ENCODE measurements at places on chromosomes 5 and 9.

GRCh38 chr5:103262422-103262871 lies 3.9 kb downstream of the MACIR start:
- DNase-seq = peak; percentile 42

GRCh38 chr5:57642066-57642465 lies 159.5 kb upstream of the ACTBL2 start:
- no peak for DNase-seq

DNA sequence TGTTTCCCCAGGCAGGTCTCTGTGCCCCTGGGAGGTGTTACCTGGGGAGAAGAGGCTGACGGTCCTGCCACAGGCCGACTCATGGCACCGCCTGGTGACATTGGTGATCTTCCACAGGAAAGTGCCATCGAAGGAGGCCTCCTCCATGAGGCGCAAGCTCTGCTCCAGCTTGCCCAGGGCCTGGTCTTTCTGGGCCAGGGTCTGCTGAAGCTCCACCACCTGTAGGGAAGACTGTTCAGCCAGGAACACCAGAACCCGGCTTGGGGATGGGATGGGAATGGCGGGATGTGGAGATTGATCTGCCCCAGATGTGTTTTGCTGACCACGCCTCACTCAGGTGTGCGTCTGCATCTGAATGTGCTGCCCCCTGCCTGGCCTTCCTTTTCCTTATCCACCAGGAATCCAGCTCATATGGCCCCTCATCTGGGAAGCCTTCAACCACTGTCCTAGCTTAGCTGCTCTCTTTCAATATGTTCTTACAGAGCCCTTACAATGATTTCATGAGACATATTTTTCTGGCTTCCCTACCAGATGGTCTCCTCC lies 15.2 kb downstream of the TRAF1 start:
- no peak for DNase-seq

GRCh38 chr5:14420101-14420811 lies 161.3 kb upstream of the OTULINL start:
- peak; percentile 37 for DNase-seq

DNA sequence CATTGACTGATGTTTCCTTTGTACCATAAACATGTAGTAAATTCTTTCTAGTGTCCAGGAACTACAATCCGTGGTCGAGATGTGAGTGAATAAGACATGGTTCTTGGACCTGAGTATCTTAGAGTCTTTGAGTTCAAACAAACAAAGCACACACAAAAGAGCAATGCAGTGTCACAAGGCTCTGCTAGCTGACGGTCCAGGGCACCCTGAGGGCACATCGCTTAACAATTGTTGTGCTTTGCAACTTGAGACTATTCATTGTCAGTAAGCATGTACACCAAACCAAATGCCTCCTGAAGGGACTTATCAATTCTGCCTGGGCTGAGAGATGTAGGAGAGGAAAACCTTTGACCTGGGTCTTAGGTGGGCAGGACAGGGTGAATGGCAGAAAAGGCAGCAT lies 84.8 kb downstream of the CAMK4 start:
- DNase-seq = peak; percentile 3

DNA sequence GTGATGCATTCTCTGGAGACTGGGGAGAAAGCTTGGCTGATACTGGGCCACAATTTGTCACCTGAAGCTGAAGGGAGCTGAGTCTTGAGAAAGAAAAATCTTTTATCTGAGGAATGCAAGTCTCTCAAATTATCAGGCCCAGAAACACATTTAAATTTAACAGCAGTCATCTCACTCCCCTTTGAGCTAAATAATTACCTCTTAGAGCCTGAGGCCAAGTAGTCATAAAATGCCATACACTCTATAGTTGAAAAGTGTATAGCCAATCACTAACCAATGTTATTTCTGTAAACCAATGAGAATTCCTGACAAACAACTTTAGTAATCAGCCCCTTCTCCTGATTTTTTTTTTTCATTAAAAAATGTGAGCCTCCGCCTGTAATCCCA lies 32.7 kb upstream of the DAPK1 start:
- no peak for DNase-seq

GRCh38 chr5:116557669-116558271 lies 16.9 kb downstream of the SEMA6A start:
- peak; percentile 40 for DNase-seq

- DNase-seq = no peak
Observed at GRCh38 chr5:132224716-132225115, 2.9 kb downstream of the P4HA2 start.

DNA sequence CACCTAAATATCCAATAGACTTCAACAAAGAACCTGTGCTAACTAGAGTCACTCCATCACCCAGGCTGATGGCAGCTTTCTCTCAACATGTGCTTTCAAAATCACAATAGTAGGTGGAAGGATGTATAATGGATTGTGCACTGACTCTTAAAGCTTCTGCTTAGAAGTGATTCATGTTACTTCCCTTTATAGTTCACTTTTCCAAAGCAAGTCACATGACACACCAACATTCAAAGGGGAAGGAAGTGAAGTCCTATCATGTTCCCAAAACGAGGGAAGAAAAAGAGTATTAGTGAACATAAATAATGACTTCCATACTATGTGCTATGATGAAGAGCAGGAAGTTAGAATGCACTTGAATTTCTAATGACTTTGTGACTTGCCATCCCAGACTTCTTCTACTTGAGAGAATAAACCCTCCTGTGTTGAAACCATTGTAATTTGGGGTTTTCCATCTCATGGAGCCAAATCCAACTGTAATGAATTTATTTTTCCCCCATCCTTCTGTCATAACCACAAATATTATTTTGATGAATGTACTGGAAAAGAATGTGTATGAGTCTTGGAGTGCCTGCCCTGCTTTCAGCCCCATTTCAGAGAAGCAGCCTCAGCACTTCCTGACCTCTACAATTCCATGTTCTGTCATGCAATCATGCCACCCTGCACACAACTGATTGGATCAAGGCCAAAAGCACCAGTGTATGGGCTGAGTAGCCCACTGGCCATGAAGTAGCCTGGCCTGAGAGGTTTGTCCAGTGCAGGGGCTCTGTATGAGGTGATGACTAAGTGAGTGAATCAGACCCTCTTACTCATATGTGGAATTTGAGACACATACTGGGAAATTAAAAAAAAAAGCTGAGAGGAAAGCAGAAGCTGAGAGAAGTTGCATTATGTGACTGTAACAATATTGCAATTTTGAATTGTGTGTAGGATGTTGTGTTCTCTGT lies 525.9 kb upstream of the CLINT1 start:
- peak; percentile 87 for DNase-seq

DNA sequence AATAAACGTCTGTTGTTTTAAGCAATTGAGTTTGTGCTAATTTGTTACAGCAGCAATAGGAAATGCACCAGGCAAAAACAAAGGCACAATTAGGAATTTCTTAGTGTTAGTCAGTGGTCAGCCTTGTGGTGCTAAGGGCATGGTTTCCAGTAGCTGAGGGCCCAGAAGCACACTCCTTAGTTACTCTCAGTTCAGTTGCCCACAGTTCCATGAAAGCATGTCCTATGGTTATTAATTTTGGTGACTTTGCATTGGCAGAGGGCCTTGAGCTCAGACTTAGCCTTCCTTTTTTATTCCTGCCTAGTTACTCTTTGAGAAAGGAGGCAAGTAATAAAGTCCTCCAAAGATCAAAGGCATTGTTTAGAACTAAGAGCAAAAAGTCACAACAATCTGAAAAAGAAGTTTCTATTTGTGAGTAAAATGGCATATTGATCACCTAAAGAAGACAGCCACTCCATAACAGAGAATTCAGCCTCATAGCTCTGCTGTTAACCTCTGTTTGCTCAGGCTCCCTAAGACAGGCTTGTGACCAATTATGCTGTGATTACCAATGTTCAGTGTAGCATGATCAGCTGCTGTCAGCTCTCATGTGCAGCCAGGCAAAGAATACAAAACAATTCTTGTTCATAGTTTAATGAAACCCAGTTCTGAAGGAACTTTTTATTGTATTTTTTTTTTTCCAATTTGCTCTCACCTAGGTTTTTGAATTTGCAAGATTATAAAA lies 57.0 kb upstream of the MROH2B start:
- peak; percentile 7 for DNase-seq

GRCh38 chr9:16371306-16371705 lies 499.2 kb downstream of the BNC2 start:
- peak; percentile 16 for DNase-seq

- DNase-seq = no peak
Observed at GRCh38 chr9:81146241-81146640, 543.1 kb downstream of the TLE1 start.

- DNase-seq = peak; percentile 78
Observed at GRCh38 chr5:15425766-15426165, 74.2 kb upstream of the FBXL7 start.

GRCh38 chr5:111069839-111070238 lies 1.7 kb upstream of the TSLP start:
- DNase-seq = peak; percentile 61

DNA sequence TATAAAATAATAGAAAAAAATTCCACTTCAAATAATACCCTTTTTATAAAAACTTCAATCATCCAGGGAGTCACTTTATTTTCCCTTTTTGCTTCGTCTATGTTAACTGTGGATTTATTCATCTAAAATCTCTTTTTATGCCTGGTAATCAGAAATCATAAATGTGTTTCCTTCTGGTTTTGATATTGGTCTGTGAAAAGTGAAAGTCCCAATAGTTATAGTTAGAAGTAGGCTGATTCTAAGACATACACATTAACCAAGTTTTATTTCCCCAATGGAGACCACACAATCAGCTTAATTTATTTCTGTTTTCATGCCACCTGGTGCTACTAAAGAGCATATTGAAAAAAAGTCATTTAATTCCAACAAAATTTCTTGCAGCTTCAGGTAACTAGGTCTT lies 45.7 kb downstream of the ZNF474 start:
- DNase-seq = no peak

GRCh38 chr5:158511454-158511853 lies 588.3 kb downstream of the EBF1 start:
- no peak for DNase-seq

DNA sequence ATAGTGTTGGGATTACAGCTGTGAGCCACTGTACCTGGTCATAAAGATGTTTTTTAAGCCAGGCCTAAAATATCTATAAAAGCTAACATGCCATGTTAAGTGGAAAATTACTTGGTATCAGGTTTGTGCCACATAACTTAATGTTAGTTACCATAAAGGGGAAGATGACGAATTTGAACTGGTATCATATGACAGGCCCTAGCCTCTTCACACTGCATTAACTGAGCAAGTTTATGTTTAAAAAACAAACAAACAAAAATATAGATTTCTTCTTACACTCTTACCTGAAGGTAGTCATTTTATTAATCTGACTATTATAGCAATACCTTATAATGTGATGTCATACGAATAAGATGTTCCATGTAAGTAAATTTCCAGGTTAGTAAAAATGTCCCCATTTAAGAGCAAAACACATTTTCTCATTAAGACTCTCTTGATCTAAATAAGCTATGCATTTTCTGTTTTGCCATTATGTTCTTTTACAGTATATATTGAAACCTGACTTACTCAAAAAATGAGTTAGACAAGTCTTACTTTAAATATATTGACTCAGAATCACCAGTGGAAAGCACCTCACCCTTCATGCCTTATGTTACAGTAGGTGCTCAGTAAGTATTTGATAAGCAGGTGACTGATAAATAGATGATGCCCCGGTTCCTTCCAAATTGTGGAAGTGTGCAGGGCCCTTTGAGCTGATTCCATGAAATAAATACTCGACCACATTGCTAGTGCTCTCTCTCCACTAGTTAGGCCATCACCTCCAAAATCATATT lies 125.4 kb downstream of the CDC42SE2 start:
- no peak for DNase-seq

DNA sequence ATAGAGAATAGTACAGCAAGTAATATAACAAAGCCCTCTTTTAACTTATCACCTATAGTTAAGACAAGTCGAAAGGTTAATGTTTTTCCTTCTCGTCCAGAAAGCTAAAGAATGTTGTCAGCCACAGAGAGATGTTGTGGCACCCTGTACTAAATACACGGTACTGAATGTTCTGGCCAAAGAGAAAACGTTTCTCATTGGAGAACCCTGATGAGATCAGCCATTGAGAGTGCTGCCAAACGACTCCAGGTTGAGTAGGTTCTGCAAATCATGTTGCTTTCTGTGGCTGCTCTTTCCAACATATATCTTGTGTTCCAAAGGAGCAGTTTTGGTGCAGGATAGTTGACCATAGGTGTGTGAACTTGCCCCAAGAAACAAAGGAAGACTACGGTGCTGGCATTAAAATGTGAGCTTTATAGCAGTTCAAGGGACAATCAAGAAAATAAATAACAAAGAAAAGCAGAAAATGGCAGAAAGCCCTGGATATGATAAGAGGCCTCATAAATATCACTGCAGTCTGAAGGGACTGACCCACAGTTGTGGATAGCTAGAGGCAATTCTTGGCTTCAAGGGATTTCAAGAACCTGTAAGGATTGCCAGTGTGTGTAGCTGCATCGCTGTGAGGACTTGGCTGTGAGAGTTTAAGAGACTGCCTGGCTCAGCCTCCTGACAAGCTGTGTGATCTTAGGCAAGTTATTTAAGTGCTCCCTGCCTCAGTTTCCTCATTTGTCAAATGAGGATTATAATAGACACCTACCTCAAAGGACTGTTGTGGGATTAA lies 102.7 kb downstream of the ARHGEF28 start:
- DNase-seq = no peak

- no peak for DNase-seq
Observed at GRCh38 chr5:148352696-148353095, 17.3 kb downstream of the SPINK9 start.

Measured in astrocyte of the hippocampus (primary cell).